ENCODE measurements at places on chromosomes 4 and X.

DNA sequence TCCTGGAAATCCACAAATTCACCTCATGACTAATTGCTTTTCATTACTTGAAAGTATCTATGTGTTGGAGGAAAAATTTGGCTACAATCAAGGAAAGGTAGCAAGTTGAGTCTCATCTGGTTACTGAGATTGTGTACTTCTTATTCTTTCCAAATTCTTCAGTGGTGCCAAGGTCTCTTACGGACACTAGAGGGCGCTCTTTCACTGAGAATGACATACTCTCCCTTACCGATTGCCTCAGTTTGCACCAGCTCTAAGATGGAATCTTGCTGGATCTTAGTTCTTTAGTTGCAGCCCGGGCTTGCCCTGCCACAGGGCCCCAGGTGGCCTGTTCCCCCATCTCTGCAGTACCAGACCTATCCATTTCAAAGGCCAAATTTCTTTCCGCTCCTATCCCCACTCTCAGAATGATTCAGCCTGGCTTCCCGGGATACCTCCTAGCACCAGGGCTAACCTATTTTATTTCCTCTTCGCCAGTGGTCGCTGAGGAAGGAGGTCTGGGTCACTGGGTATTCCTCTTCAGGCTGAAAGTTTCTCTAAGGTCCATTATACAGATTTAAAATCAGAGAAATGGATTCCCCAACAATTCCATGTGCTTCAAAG lies 24.6 kb upstream of the GPR50 start:
- DNase-seq = peak; percentile 40

DNA sequence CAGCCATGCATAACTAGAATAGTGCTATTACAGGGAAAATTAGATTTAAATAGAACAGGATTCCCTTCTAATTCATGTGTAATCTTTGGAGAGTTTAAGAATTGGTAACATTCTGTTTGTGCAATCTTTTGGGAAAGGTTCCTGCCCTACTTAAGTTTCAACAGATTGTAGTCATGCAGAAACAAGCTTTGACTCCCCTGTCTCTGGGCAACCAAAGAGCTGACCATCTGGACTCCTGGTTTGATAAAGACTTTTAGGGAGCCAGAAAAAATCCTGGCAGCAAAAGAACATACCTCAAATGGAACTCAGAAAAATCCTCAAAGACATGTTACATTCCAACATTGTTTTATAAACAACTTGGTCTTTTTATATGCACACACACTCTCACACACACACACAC lies 191.1 kb upstream of the NEIL3 start:
- peak; percentile 92 for DNase-seq

- DNase-seq = no peak
These were observed 111.6 kb upstream of the NKX1-1 start for GRCh38 chr4:1517592-1518411.

- DNase-seq = peak; percentile 32
These were observed 45.1 kb downstream of the SPATA4 start for GRCh38 chr4:176150356-176150682.

DNA sequence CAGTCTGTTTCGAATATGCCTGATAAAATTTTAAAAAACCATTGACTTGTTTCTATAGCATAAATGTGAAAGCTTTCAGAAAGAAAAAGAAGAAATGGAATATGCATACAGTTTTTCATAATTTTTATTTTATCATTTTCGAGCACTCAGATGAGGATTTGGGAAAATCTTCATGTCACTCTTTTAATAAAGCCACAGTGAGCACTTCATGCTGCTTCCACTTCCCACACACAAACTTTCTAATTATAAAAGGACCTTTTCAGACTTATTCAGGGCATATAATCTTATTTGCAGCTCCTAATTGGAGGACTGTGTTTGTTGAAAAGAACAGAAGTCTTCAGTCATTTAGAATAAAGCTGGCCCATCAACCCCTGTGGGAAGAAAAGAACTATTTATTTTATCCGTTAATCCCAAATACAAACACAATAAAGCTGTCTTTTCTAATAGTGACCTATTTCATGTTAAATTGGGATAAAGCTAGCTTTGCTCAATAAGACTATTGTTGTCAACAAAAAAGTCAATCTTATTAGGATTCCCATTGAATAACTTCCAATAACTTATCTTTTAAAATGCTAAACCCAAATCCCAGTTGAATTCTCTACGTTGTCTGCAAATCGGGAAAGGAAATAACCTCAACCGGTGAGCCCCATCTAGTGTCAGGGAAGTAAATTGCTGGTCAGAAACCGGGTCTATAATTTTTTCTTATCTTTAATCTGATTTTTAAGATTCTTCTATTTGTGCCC lies 211.5 kb downstream of the PDGFRA start:
- peak; percentile 47 for DNase-seq

GRCh38 chr4:176792326-176793059 lies at the start of gene VEGFC:
VEGFC (minus strand) TSS chr4:176792922; CDS start chr4:176792311, 611 bp downstream.
- peak; percentile 82 for DNase-seq

GRCh38 chr4:100894339-100894870 lies 376.6 kb upstream of the EMCN start:
- no peak for DNase-seq

DNA sequence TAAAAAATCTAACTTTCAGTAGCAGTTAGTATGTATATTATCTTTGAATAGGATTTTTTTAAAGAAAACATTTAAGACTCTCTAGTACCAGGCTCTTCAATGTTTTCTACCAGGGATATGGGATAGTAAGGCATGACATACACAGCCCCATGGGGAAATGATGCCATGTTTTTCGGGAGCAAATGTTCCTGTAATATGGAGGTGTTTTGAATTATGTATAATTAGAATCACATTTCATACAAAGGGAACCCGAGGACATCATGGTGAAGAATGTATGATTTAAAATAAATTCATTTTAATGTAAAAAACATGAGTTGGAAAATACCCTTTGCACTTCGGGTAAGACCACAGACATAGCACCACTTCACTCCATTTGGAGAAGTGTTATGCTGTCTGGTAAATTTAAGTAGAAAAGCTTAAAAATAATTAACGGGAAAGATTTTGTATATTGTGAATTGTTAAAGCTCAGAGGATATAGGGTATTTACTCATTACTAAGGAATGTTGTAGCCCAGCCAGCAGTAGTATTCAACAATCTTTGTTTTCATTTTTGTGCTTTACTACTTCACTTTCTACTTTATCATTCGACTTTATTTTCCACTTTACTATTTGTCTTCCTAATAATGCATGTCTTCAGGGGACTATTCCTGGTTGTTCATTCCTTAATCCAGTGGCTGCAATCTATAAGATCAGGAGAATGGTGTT lies 2050.7 kb downstream of the ARAP2 start:
- DNase-seq = peak; percentile 53

DNA sequence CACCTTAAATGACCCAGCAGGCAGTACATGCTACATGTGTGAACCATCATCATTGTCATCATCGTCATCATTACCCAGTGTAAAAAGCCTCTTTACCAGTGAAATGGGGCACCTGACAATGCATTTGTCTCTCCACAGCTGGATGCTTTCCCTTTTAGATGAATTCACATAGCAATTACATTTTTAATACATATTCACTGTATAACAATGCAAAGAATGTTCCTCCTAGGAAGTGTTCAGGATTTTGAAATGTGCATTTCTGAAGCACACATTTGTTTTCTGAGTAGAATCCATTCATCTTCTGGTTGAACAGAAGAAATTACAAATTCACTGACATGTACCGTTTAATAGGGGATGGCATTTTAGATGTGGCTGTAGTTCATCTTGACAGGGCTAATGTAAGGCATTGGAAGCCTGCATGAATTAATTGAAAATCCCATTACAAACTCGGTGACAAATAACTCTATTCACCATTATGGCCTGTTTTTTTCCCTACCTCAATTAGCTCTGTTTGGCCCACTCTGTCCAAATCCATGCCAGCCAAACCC lies 111.1 kb downstream of the SH3RF1 start:
- peak; percentile 89 for DNase-seq

Data from EL (cell line).